NCI-H1694 (cell line): ENCODE measurements at places on chromosomes 13 and 19.

DNA sequence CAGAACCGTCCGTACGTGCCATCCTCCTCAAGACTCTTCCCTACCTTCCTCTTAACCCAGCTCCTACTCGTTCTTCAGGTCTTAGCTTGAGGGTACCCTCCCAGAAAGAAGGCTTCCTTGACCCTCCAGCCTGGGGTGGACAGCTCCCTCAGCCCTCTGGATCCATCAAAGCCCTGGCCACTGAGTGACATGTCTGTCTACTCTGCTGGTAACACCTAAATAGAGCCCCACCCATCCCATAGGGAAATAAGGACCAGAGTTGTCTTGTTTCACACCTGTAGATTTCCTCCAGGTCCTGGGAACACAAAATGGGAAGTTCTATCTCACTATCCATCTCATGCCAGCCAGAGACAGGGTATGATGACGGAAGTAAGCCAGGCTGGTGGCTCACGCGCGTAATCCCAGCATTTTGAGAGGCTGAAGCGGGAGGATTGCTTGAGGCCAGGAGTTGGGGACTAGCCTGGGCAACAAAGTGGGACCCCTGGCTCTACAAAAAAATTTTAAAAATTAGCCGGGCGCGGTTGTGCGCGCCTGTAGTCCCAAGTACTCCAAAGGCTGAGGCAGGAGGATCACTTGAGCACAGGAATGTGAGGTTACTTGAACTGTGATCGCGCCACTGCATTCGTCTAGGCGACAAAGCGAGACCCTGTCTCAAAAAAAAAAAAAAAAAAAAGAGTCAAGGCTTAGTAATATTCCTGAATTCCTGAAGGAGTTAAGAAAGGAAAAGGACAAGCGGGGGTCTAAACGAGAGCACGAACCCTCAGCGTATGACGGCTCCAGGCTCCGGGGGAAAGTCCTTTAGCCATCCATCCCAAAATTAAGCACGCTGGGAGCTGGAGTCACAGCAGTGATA, 566 bp upstream of the CCDC97 start:
- DNase-seq, result no peak

- DNase-seq, result no peak
These were observed 6.2 kb downstream of the GPR4 start for GRCh38 chr19:45595814-45596213.

DNA sequence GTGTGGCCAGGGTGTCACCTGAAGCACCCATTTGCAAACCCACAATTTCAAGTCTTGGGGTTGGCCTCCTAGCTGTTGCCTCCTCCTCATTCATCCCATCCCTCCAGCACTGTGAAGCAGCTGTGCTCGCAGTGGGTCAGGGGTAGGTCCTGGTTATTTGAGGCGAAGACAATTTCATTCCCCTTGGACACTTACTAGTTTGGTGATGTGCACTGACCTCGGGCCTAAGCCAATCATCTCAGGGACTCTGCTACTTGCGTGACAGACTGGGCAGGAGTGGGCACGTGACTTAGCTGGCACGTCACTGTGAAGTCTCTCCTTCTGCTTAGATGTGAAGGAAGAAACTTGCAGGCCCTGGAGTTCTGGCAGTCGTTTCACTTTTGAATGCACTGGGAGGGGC, 3.5 kb upstream of the ATP11A start:
- DNase-seq, result no peak

DNA sequence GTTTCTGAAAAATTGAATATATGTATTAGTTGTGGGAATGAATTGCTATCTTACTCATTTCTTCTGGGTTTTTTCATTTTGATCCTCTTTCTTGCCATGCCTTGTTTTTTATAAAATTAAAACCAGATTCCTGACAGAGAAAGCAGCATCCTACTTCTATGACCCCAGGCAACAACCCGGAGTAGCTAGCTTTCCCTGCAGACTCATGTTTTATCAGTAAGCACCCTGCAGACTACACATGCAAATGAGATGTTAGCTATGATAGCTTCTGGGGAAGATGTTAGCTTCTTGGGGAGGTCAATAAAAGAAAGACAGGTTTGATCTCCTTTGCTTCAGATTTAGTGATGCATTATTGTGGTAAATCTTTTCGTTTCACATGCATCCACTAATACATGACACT, 1598.6 kb downstream of the SLITRK5 start:
- DNase-seq, result no peak

DNA sequence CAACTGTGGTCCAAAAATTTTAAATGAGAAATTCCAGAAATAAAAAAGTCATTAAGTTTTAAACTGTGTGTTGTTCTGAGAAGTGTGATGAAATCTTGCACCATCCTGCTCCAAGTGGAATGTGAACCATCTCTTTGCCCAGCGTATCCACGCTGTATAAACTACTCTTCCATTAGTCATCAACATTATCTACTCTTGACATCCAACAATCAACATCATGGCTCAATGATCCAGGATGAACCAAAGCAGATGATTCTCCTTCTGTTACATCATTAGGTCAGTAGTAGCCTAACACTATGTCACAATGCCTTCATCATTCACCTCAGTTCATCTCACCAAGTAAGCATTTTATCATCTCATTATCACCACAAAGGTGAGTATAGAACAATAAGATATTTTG, 55.3 kb downstream of the SUCLA2 start:
- DNase-seq, result no peak

DNA sequence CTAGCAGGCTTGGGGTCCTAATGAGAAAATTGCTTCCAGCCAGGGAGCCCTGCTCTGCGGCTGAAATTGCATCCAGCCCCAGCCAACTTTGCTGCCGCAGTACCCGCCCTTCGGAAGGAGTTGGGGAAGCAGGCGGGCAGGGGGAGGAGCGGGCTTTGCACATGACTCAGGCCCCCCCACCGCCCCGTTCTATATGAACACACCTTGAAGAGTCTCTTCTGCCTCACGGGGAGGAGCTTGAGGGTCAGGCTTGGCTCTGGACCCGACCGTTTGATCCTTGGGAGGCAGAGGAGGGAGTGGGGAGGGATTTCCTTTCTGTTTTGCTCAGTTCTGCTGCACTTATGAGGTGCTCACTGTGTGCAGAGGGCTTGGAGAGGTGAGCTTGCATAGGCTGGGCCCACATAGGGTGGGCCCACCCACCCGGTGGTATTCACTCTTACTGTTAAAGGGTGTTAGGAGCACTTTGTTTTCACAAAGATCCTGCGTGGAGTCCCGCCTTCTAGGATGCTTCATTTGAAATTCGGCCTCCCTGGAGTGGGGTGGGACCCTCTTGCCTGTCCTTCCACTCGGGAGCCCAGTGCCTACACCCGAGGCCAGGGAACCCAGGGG, 46.5 kb downstream of the LYL1 start:
- no peak for DNase-seq

DNA sequence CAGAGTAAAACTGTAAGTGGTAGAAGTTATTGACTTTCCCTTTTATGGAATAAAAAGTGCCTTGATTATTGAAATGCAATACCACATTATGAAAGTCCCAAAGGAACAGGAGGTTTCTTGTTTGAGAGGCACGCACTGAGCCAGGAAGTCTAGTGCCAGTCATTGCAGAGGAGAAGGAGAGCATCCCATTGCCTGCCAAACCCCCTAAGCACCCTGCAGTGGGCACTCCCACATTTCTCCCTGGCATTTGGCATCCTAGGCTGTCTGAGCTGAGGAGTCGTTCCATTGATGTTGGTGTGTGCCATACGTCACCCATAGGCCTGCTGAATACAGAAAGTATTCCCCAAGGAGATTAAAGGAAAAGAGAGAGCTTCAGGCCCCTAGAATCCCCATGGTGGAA, 85.7 kb upstream of the MBNL2 start:
- no peak for DNase-seq

DNA sequence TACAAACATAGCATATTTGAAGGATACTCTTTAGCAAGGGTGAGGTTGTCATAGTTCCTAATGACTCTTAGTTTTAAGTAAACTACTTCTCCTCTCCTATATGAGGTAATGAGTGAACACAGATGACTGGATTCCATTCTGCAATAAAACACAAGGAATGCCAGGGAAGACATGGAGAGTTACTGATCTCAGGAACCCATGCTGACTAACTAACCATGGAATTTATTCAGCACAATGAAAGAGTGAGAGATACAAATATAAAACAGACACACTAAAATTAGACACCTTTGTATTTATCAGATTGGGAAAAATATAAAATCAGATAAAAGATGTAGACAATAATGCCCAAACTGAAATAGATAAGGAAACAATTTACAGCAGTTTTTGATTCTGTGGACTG, 1525.9 kb upstream of the SLC10A2 start:
- DNase-seq, result no peak

GRCh38 chr13:36750461-36750860, 68.6 kb upstream of the RFXAP start:
- DNase-seq, result no peak

DNA sequence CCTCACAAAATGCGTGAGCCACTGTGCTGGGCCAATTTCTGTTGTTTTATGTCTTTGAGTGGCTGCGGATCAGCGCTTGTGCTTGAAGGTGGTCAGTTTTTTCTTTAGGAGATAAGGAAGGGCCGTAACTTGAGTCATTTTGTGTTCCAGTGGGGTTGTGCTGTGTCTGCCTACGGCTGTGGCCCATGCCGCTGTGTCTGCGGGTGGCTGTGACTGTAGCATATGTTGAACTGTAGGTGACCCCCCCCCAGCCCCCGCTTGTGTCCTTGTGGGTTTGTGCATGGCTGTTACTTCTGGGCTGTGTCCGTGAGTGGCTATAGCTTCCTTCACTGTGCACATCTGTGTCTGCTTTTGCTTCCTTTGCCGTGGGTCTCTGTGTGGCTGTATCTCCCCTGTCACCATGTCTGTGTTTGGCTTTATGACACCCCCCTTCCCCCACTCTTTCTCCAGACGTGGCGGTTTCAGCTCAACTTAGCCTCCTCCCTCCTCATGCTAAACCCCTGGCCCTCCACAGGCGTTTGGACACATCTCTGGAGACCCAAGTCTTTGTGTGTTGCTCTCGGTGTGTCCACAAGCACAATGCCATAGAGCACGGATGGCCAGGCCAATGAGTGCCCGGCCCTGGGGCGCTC, 675 bp downstream of the PPP1R14A start:
- DNase-seq, result no peak

GRCh38 chr13:87087741-87088140, 583.4 kb upstream of the SLITRK5 start:
- no peak for DNase-seq

DNA sequence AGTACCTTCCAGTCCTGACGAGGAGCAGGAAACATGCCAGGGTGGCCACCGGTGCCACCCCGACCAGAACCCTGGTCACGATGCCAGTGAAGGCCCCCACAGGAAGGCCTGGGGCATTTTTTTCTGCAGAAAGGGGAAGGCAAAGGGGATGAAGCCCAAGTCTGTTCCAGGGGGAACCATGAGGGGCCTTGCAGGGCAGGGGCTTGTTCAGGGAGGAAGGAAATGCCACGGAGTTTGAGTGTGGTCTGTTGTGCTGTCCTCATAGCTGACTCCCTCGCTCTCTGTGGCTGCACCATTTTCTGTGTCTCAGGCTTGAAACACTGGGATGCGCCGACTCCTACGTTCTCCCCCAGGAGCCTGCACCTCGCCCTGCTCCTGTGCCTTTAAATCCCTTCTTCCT, 27.5 kb upstream of the CEACAM1 start:
- no peak for DNase-seq

GRCh38 chr19:30065680-30066606, 123.9 kb downstream of the URI1 start:
- no peak for DNase-seq

DNA sequence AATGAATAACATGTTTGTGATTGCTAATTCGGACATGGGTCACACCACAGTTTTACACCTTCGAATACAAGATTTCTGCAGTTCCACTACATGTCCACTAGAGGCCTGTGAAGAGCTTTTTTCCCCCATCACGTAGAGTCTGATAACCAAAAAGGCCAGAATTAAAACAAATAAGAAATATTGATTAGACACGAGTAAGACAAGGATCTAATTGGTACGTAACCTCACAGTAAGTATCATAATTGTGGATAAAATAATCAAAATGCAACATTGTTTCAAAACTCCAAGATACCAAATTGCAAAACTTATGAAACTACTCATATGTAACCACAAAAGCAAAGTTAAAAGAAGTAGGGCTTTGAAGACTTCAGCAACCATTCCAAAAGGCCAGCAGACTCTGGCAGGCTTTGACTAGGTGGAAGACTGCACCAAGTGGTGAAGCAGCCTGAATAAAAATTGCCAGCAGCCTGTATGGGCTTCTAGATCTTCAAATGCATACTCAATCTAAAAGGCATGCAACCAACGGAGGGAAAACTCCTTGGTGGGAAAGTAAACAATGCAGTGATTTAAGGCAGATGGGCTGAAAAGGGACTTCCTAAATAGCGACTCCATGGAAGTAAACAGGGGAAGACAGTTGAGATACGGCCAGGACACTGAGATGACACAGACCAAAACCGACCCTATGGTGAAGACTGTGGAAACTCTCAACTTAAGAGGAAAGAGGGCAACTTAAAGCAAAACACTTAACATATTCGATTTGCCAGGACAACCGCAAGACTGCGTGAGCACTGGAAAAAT, 56.7 kb downstream of the STARD13 start:
- peak; percentile 28 for DNase-seq

DNA sequence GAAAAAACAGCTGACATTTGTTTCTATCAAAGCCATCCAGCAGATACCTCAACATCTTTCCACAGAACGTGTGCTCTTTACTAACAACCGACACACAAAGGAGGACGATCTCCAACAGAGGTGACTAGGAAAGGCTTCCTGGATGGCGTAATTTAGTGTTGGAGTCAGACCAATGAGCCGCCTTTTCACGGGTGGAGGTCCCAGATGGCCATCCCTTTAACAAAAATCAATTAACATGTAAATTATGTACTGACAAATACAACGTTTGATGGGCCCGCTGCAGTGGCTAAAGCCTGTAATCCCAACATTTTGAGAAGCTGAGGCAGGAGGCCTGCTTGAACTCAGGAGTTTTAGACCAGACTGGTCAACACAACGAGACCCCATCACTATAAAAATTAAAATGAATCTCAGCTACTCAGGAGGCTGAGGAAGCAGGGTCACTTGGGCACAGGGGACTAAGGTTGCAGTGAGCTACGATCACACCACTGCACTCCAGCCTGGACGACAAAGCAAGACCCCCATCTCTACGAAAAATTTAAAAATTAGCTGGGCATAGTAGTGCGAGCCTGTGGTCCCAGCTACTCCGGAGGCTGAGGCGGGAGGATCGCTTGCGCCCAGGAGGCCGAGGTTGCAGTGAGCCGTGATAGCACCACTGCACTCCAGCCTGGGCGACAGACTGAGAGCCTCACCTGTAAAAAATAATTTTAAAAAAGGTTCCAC, 1.2 kb upstream of the DPY19L3 start:
- DNase-seq, result no peak

- no peak for DNase-seq
These were observed 1.1 kb downstream of the AKAP8L start for GRCh38 chr19:15417699-15418098.

GRCh38 chr13:32897296-32897695, 118.9 kb upstream of the KL start:
- no peak for DNase-seq

GRCh38 chr19:8001995-8002849, 3.2 kb downstream of the ELAVL1 start:
- peak; percentile 20 for DNase-seq
